ENCODE measurements at places on chromosomes 2 and 18. TPM values are rescaled to one million over a fixed set of nuclear protein-coding genes. Genes with fewer than 3 reads are reported as not detected.

- no peak overlapping the region for H3K4me3 ChIP-seq
- no peaks in the 10 kb centered on the region for H3K27me3 ChIP-seq
- DNase-seq: peak; percentile 44
Observed at GRCh38 chr2:33848486-33848885, 249.4 kb upstream of the FAM98A start.

TMEM247 gene
- total RNA-seq: not detected

DNA sequence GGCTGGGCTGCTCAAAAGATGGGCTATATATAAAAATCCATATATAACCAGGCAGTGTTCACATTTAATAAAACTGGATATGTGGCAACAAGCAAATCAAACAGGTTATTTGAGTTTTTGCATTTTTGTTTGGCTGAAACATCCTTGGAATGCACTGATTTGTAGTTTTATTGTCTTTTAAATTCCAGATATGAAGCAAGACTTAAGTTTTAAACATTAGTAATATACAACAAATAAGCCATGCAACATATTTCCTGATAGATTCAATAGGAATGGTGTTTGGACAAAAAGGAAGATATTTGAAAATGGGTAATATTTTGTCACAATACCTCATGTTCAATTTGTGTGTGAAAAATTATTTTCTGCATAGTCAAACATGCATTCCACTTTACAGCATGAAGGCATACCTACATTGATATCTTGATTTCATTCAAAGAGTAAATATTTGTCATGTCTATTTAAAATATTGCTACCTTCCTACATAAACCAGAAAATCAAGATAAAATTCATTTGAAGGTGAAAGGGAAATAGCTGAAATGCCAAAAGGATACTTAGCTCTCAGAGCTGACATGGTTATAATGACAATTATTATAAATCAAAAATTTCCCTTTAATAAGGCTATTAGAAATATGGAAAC lies 132.3 kb upstream of the NETO1 start:
- DNase-seq: no peak
- H3K27ac ChIP-seq: no peak overlapping the region

DNA sequence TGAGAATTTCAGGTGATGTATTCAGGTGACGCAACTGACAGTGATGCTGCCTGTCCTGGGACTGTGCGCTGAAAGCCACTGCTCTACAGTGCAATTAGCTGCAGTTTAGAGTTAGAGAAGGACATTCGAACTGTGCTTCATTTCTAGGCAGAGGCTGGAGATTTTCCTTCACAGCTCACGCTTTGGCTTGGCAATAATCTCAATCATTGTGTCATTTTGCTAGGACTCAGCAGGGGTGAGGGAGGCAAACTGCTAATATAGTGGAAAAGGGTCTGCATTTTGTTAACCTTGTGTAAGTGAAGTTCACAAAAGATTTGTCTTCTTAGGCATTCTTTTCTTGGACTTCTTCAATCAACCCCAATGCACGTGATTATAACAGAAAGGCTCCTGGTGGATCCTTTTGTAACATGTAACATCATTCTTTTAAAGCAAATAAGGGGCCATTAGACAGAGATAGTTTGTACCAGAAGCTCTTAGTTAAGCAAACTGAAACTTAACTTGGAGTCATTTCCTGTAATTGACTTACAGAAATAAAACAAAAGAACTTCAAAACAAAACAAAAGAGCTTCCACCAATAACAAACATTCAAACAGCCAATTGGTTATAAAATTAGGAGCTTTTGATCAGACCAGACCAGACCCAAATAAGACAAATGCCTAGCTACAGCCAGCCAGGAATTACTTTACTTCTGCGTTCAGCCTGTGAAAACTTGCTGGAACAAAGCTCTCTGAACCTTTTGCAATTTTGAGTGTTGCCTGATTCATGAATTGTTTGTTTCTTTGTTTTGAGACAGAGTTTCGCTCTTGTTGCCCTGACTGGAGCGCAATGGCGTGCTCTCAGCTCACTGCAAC lies 1376.3 kb upstream of the CELF4 start:
- H3K27me3 ChIP-seq: no peaks in the 10 kb centered on the region
- H3K4me1 ChIP-seq: no peaks in the 10 kb centered on the region
- H3K4me3 ChIP-seq: no peak overlapping the region
- H3K36me3 ChIP-seq: peaks cover 4% of the 10 kb centered on the region

All from HFFc6 (cell line).